Fibroblast of pulmonary artery (primary cell): ENCODE measurements at places on chromosomes 4 and X.
A peak's percentile ranks its signal among the peaks of the same experiment; 100 is the strongest.

GRCh38 chr4:139164731-139165130, 12.3 kb downstream of the ELF2 start:
- no peak for DNase-seq

- DNase-seq, result no peak
Measured at GRCh38 chr4:85708468-85708867, 233.5 kb downstream of the ARHGAP24 start.

GRCh38 chr4:156896527-156896926, 75.1 kb downstream of the PDGFC start:
- no peak for DNase-seq

- no peak for DNase-seq
Measured at GRCh38 chrX:10502961-10503360, 117.4 kb downstream of the MID1 start.

GRCh38 chr4:156941940-156942548, 29.6 kb downstream of the PDGFC start:
- DNase-seq, result peak; percentile 93
